Eye (tissue), 1 donor: ENCODE measurements at places on chromosomes 6 and 20.
A peak's percentile ranks its signal among the peaks of the same experiment; 100 is the strongest.

DNA sequence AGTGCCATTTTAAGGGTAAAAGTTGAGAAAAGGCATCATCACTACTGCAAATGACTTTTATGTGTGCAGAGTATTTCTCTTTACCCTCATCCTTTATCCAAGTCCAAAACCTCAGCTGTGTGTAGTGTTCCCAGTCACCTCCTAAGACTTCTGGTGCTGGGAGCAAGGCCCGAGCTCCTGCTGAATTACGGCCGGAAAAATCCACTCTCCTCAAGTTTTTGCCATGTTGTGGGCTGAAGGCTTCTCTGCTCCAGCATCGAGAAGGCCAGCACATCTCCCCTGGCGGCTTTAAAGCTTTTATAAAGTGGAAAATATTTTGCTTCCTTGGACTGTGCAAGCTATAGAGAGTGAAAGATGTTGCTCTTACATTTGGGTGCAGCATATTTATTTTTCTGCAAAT lies 153.2 kb upstream of the THBS2 start:
- no peak for DNase-seq

DNA sequence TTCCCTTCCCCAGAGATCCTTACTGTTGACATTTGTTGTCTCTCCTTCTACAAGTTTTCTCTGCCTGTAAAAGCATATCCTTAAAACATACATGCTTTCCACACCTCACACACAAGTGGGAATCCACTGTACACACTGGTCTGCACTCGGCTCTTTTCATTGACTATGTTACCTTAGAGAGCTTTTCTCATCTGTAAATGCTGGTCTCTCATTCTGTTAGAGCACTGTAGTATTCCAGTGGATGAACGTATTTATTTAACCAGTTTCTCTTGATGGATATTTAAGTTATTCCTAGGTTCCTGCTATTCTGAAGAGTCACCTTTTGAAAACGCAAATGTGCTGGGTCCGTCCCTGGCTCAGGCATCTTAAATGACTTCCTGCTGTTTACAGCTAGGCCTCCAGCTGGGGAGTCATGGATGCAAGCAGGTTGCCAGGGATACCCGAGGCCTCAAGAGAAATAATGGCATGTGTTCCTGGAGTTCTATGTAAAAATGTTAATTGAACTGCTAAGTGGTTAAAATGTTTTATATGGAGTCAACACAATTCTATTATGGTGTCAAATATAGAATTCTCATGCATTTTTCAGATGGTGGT lies 61.1 kb upstream of the TGM3 start:
- peak; percentile 62 for DNase-seq

GRCh38 chr6:35497571-35498421 lies 917 bp upstream of the TEAD3 start:
- DNase-seq = peak; percentile 82

DNA sequence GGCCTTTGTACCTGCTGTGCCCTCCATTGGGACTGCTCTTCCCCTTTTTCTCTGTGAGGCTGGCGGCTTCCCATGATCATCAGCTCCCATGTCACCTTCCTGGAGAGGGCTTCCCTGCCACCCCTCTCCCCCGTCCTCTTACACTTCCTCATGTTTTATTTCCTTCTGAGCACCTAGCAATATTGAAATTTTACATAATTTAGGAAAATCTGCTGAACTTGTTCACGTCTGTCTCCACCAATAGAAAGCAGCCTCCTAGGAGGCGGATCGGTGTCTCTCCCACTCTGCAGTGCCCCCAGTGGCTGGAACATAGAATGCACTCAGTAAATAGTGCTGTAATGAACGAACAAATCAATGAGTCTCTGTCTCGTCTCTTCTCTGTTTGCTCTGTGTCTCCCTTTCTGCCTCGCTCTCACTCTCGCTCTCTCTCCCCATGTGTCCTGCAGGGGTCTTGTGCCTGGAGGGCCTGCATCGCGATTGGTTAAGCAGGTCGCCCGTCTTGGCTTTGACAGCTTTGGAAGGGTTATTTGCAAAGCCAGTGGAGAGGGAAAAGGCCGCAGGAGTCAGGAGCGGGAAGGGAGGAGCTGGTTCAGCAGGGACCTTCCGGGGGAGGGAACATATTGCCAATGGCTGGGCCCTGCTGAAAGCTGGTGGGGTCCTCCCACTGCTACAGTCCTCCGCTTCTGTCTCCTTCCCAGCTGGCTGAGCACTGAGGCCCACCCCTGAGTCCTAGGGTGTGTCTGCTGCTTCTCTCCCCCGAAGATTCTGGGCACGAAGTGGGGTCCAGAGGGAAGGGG lies 12.1 kb upstream of the OCSTAMP start:
- peak; percentile 95 for DNase-seq

DNA sequence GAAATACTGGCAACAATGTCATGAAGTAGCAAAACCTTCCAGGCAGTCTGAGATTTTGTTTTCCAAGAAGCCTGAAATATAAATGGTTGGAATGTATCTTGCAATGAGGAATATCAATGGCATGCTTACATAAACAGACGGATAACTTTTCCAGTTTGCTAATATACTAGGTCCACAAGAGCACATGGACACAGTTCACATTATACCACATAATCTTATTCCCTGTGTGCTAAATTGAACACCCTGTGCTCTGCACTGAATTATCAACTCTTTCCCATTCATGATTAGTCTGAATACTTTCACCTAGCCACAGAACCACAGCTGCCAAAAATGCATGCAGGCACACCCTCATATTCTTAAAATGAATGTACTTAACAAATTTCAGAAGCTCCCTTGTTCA lies 274.3 kb downstream of the COL12A1 start:
- DNase-seq = peak; percentile 29

GRCh38 chr6:68975064-68975463 lies 340.0 kb downstream of the ADGRB3 start:
- peak; percentile 80 for DNase-seq

GRCh38 chr6:2764610-2765165 lies 505 bp upstream of the WRNIP1 start:
- DNase-seq = peak; percentile 89

DNA sequence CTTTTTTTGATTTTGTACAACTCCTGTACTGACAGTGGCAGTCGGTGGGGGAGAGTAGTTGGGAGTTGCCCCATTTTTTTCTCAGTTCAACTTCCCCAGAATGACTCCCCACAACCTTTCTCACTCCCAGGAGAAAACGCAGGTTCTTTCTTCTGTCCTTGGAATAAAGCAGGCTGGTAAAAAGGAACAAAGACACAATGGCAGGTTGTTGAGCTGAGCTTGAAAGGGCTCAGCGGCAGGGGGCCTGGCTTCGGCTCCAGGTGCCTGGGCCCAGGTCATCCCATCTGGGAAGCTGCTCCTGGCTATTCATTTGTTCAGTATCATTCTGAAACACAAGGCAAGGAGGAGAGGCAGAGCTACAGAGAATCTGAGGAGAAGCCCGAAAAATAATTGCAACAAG lies 46.2 kb downstream of the PROKR2 start:
- no peak for DNase-seq

- no peak for DNase-seq
Observed at GRCh38 chr20:60242836-60243505, 284.7 kb downstream of the CDH26 start.

- DNase-seq = peak; percentile 86
Observed at GRCh38 chr6:34391786-34392496, 528 bp downstream of the NUDT3 start.
